ENCODE measurements at places on chromosomes 2 and 18.
A peak's percentile ranks its signal among the peaks of the same experiment; 100 is the strongest.

DNA sequence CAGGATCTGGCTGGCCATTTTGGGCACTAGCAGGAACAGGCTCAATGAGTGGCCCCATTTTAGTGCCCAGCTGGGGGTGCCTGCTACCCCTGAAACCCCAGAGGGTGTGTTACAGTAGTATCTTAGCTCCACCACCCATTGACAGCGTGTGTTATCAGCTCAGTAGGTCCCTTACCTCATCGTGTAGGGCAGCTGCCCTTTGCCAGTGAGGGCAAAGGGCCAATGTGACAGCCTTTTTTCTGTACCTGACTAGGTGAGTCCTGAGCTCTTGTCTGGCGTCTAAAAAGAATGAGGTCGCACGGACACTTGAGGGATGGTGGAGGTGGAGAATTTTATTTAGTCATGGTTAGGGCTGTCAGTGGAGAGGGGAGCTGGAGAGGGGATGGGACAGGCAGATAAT, 462.2 kb downstream of the PIK3C3 start:
- DNase-seq = no peak

DNA sequence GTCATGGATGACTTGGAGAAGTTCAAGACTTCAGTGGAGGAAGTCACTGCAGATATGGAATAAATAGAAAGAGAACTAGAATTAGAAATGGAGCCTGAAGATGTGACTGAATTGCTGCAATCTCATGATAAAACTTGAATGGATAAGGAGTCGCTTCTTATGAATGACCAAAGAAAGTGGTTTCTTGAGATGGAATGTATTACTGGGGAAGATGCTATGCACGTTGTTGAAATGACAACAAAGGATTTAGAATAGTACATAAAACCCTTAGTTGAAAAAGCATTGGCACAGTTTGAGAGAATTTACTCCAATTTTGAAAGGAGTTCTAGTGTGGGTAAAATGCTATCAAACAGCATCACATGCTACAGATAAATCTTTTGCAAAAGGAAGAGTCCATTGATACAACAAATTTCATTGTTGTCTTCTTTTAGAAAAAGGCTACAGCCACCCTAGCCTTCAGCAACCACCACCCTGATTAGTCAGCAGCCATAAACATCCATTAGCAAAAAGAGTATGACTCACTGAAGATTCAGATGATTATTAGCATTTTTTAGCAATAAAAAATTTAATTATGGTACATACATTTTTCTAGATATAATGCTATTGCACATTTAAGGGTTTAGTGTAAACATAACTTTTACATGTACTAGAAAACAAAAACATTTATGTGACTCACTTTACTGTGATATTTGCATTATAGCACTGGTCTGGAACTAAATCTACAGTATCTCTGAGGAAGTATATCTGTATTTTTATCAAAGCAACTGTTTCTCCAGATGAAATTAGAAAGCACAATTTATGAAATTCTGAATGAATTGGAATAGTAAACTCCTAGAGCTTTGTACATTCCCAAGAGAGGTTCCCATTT, 110.5 kb upstream of the TACR1 start:
- no peak for DNase-seq

DNA sequence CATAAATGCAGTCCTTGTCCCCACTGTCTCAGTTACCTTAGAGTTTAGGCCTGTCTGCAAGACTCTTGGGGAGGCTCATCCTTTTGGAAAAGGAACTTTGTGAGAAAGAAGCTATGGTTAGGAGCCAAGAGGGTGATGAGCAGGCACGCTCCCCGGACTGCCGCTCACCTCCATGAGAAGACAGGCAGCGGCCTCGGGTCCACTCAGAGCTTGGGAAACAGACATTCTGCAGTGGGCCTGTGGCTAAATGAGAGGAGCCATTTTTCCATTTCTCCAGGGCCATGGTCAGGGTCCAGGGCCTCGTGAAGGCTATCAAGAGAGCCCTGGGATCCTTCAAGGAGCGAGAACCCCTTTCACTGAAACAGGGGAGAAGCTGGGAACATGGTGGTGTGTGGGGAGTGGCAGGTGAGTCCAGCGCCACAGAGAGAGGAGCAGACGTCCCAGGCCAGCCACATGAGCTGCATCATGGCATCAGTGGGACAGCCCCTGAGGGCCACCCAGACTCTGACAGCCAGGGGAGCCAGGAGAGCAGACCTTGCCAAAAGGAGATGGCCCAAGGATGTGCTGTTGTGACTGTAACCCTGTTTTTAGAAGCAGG, 4.0 kb upstream of the TEX51 start:
- peak; percentile 3 for DNase-seq

DNA sequence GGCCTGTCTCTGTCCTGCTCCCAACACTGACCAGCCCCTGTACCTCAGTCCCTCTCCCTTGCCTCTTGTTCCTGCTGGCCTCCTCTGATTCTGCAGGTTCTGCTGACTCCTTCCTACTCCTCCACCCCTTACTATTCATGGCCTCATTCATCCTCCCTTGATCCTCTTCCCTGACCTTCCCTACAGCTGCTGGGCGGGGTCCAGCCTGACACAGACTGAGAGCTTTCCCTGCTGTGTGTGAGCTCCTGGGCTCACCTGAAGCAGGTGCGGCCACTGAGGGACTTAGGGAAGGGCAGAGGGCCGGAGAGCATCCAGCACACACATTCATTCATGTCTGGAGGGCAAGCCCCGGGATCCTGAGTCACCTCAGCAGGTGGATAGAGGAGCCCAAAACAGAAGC, 185.6 kb downstream of the CTIF start:
- peak; percentile 15 for DNase-seq

DNA sequence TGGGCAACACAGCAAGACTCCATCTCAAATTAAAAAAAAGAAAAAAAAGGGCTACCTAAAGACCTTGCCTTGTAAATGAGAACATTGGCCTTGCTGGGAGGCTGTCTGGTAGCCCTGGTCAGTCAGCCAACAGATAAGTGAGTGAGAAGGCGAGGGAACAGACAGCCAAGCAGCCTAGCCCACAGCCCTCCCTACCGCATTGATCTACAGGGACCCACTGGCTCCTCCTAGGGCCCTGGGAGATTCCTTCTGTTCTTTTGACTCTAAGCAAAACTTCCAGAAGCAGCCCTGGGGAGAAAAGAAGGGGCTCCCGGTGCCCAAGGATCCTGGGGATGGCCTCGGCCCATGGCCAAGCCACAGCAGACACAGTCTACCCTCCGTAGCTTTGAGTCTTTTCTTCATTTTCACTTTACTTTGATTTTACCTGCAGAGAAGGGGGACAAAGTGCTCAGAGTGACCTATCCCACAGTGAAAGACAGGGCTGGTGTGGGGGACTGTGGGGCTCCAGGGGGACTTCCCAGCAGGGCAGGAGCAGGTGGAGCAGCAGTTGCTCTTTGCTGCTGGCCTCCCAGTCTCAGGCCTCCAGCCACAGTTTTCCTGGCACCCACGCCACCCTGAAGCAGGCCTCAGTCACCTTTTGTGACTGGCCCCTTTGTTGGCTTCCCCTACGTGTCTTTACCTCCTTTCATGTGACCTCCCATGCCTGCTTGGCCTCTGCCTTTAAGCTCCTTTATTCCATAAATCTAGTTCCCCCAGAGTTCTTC, 5.1 kb downstream of the CEP68 start:
- no peak for DNase-seq

DNA sequence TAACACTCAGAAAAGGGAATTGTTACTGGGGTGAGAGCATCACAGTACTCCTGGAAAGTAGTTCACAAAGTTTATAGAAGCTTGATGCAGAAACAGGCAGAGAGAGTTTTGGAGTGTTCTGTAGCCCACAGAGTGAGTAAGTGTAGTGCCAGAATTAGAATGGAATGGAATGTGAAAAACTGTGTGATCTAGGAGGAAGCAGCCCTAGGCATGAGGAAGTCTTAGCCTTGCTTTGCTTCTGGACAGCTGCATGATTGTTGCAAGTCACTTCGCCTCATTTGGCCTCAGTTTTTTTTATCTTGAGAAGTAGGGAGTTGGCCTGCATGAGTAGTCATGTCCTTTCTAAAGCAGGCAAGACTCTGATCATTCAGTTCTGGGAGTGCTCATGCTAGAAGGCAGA, 10.9 kb downstream of the SERPINB12 start:
- DNase-seq = no peak

DNA sequence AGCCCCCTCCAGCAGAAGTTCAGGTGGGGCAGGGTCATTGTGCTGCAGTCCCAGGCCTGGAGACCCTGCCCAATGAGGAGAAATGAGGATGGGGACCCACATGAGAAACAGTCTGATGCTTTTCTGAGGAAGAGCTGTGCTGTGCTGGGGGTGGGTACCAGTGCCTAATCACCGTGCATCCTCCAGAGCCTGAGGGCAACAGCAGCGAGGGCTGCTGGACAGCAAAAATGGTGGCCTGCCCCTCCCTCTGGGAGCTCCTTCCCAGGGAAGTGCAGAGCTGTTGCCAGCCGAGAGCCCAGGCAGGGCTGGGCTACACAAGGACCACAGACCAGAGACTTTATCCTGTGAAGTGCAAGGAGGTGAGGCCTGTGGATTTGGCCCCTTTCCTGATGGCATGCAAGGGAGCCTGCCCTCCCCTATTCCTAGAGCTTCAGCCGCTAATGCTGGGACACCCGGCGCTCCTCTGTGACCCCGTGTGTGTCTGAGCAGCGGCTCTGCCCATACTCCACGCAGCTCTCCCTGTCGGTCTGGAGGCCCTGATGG, 134.8 kb downstream of the DSEL start:
- DNase-seq = no peak

DNA sequence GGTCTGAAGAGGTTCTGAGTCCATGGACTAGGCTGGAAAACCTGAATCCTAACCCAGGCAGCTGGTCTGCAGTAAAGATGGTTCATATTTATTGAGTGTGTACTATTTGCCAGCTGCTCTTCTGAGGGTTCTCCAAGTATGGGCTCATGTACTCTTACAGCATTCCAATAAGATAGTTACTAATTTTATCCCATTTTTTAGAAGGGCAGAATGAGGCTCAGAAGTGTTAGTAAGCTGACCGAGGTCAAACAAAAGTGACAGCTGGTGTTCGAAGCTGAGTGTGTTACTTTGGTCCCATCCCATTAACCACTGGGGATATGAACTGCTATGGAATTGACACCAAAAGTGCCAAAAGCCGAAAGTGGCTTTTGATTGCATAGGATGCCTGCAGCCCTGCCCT, 76.9 kb downstream of the CABLES1 start:
- DNase-seq = no peak

GRCh38 chr2:200161458-200161857, 145.0 kb upstream of the SPATS2L start:
- DNase-seq = no peak

GRCh38 chr2:233821196-233821595, 33.1 kb downstream of the HJURP start:
- DNase-seq = no peak

DNA sequence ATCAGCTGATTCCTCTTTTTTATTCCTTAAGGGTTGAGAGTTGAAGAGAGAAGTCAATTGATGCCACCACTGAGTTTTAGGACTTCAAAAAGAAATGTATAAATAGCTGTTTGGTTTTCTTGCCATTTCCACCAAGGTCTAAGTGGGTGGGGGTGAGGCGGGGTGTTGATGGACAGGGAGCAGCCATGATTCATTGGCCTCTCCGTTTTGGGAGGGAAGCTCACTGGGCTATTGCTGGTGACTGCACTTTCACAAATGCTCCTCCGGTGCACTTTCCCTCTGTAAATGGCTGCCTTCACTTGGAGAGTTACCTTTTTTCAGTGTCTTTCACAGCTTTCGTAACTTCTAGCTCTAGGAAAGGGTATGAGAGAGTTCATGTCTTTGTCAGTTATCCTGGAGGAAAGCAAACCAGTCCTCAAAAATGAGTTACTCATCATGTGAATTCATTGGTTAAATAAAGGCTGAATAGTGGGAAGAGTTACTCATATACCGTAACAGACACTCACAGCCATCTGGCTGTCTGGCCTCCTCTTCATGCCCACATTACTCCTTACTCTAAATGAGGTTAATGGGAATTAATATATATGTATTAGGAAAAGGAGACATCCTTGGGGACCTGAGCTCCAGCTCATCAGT, 17.4 kb upstream of the CTAGE1 start:
- DNase-seq = no peak

DNA sequence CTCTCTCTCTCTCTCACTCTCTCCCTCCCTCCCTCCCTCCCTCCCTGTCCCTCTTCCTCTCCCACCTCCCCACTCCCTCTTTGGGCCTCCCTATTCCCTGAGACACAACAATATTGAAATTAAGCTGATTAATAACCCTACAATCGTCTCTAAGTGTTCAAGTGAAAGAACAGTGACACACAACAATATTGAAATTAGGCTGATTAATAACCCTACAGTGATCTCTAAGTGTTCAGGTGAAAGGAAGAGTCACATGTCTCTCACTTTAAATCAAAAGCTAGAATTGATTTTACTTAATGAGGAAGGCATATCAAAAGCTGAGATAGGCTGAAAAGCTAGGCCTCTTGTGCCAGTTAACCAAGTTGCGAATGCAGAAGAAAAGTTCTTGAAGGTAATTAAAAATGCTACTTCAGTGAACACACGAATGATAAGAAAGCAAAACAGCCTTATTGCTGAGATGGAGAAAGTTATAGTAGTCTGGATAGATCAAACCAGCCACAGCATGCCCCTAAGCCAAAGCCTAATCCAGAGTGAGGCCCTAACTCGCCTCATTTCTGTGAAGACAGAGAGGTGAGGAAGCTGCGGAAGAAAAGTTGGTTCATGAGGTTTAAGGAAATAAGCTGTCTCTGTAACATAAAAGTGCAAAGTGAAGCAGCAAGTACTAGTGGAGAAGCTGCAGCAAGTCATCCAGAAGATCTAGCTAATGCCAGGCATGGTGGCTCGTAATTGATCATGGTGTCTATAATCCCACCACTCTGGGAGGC, 21.3 kb downstream of the MALT1 start:
- no peak for DNase-seq

- peak; percentile 78 for DNase-seq
These were observed 873 bp upstream of the SH3RF3 start for GRCh38 chr2:109128048-109128615.

GRCh38 chr18:36446059-36446458, 148.5 kb downstream of the FHOD3 start:
- DNase-seq = no peak

Data from lower lobe of right lung (tissue), 2 donors.